ENCODE measurements at places on chromosomes 13 and 19. TPM values are rescaled to one million over a fixed set of nuclear protein-coding genes. Genes with fewer than 3 reads are reported as not detected.

DNA sequence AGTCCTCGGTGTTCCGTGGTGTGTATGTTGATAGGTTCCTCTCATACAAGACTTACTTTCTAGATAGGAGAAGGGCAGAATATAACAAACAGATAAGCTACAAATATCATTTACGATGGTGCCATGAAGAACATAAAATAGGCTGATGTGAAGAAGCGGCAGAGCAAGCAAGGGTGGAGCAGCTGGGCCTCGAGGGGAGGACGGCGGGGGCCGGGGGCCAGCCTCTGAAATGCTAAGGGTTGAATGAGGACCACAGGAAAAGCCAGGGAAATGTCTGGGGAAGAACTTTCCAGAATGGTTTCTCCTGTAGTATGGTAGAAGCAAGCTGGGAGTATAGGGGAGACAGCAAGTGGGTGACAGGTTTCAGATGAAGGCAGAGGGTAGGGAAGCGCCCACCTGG, 529.5 kb downstream of the LIG4 start:
- DNase-seq = no peak

- DNase-seq = no peak
Measured at GRCh38 chr13:80901530-80901929, 560.6 kb upstream of the SPRY2 start.

- DNase-seq = no peak
Measured at GRCh38 chr13:67880916-67881315, 650.8 kb upstream of the PCDH9 start.

GRCh38 chr13:68895696-68896095, 1211.9 kb upstream of the ATXN8OS start:
- no peak for DNase-seq

DNA sequence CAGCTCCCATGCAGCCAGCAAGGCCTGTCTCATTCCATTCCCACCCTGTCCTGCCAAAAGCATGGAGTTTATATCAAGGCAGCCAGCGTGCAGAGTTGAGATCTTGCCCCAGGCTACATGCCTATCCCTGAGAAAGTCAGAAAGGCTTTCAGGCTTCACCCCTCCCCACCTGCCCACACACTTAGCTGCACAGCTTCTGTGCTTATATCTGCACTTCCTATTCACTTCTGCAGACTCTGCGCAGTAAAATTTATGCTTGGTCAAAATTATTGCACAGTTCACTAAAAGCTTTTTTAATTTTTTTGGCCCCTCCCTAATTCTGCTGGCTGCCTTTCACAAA, 12.5 kb upstream of the ZNF675 start:
- no peak for DNase-seq

DNA sequence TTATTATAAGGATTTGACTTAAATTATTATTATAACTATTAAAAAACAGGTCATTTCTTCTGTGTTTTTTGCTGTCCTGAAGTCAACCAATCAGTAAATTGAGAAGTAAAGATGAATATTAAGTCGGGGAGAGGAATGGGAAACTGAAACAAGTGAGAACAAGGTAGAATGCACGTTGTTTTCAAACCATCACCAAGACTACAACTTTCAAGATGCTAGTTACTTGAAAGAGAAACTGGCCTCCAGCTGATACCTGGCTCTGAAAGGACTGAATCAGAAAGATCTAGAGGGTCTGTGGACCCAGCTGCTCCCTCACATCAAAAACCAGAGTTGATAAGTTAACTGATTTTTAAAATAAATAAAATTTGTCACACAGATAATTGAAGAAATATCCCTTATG, 1301.5 kb upstream of the ATXN8OS start:
- DNase-seq = no peak

- no peak for DNase-seq
Measured at GRCh38 chr13:51437550-51438127, 15.2 kb downstream of the INTS6 start.

DNA sequence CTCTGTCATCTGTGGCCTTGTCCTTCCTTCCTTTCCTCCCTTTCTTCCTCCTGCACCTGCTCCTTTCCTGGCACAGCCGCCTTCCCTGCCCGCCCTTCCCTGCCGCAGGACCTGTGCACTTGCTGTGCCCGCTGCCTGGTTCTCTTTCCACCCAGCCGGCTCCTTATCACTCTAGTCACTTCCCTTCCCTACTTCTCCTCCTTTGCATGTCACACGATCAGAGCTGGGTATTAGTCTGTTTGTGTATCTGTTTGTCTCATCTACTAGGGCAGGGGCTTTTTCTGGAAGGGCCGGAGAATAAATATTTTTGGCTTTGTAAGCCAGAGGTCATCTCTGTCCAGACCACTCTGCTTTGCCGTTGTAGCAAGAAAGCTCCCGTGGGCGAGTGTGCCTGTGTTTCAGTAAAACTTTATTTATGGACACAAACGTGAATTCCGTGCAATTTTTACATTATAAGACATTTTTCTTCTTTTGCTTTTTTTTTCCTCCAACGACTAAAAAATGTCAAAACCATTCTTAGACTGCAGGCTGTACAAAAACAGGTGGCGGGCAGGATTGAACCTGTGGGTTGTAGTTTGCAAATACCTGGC, 6.1 kb downstream of the KDM4B start:
- no peak for DNase-seq

DNA sequence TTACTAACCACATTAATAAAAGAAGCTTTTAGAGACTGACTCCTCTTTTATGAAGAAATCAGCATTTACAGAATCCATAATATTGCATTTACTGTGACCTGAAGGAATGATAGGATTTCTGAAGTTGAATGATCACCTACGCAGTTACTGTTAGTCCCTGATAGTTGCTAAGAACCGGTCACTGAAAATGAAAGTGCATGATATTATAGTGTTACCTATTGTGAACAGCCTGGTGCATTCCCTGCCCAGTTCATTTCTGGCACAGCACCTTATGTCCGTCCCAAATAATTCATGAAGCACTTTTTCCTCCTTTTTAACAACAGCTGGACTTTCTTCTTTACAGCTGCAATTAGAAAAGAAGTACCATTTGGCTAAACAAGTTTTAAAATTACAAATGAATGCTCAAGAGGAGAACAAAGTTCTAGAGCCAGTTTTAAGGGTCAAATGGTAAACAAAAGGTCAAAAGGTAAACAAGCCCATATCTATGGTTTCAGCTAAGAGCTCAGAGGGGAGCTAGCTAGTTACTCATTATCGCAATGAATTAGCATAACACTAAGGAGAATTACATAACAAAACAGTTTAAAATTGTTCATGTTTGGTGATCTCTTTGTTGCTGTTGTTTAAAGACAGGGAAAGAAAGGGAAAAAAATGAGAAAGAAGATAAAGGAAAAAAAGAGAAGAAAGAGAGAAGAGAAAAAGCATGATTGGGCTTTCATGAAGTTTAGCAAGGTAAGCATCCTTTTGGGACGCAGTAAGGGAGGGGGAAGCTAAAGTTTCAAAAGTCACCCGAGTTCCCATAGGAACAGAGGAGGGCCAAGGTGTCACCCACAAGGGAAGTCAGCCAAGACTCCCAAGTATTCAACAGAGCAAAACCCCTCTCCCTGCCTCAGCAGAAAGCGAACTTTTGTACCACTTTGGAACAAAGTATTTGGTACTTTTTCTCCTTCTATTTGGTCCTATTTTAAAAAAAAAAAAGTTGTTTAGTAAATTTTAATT, 50.2 kb downstream of the FLT3 start:
- DNase-seq = no peak

LRP3 gene
- 82.7 TPM for total RNA-seq

IGFL3 gene
- total RNA-seq = not detected

Data from ovary (tissue), 10 donors.